ENCODE measurements at places on chromosomes 5 and 9.

- no peak for DNase-seq
These were observed 20.6 kb upstream of the NR5A1 start for GRCh38 chr9:124527781-124528180.

- DNase-seq, result no peak
These were observed 66.3 kb downstream of the MRPL36 start for GRCh38 chr5:1733369-1733768.

DNA sequence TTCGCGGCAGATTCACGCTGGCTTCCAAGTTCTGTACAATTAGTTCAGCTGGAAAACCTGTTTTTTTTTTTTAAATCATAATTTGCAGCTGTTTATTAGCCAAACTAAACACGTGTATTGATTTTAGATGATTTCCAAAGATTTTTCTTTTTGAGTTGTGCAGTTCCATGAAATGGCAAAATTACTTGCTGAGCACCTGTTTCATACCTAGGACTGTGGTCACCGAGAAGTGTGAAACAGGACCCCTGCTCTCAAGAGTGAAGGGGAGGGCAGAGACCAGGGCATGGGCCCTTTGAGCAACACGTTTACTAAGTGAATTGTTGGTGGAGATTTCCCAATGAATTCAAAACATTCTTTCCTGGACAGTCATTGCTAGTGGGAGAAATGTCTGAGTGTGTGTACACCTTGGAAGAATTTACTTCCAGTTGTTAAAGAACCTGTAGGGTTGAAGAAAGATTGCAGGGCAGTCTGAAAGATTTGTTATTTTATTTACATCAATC lies 688 bp downstream of the SNX24 start:
- no peak for DNase-seq

- no peak for DNase-seq
These were observed 677 bp downstream of the MFAP3 start for GRCh38 chr5:154039458-154039829.

DNA sequence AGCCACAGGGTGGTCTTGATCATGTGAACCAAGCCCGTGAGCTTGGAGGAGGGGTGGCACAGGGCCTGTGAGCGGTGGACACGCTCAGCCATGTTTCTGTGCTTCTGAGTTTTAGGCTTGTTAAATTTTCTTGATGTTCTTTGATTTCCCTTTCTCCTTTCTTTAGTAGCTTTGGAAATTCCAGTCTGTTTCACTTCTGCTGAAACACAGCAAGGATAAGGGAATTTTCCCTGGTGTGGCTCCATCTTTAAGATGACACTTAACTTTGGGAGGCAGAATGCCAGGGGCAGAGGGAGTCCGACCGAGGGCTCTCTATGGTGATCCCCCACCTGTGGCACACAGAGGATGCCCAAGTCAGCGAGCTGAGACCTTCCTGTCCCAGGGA lies 29.7 kb upstream of the BASP1 start:
- DNase-seq, result no peak

- DNase-seq, result no peak
These were observed 31.2 kb upstream of the CDK5RAP2 start for GRCh38 chr9:120610975-120611689.

GRCh38 chr9:114383521-114384231 lies 4.1 kb downstream of the AKNA start:
- DNase-seq, result no peak

DNA sequence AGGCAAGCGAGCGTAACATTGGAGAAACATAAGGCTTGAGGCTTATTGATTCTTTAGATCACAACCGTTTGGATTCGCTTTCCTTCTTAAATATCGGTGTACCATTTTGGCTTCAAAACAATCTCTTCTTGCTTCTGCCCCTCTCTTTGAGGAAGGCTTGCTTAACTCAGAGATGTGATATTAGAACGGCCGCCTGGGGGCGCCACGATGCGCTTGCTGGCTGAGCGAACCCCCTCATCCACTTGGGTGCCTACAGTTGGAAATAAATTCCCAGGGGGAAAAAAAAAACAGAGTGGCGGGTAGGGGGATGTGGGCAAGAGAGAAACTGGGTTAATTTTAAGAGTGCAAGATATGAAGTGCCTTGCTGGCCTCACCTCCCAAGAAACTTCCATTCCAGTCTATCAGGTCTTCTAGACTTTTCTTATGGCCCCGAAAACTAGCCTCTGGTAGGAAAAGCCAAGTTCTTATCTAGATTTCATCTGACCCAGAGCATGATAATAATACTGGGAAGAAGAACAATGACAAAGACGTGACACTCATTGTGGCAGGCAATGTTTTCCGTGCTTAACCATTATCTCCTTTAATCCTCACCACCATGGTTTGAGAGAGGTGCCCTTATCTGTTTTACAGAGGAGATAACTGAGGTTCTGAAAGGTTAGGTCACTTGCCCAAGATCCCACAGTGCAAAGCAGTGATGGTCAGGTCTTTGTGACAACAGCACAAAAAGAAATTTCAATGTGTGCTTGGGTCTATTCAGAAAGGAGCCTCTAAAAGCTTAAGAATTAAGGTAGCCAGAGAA lies 115.8 kb downstream of the DPYSL3 start:
- DNase-seq, result no peak

GRCh38 chr9:121268598-121268850 lies 562 bp downstream of the GSN start:
- no peak for DNase-seq

All from iPS DF 6.9 (cell line).